Liver (tissue), 10 donors: ENCODE measurements at places on chromosomes 3 and 15. TPM values are rescaled to one million over a fixed set of nuclear protein-coding genes. Genes with fewer than 3 reads are reported as not detected.

SMCO1 gene
- 0.05 TPM for total RNA-seq

CACNA1D gene
- total RNA-seq, result 3.8 TPM

SIDT1 gene
- 2.2 TPM for total RNA-seq

HTR3E gene
- not detected for total RNA-seq

MASP1 gene
- 83.4 TPM for total RNA-seq

RARB gene
- 3.3 TPM for total RNA-seq

DLG1 gene
- 31.3 TPM for total RNA-seq

CFAP100 gene
- total RNA-seq, result not detected

FETUB gene
- total RNA-seq, result 10.8 TPM

CHRM5 gene
- total RNA-seq, result not detected

IL5RA gene
- total RNA-seq, result 0.56 TPM

GRCh38 chr3:126911162-126912026 lies 71.5 kb upstream of the PLXNA1 start:
- DNase-seq, result no peak

DNA sequence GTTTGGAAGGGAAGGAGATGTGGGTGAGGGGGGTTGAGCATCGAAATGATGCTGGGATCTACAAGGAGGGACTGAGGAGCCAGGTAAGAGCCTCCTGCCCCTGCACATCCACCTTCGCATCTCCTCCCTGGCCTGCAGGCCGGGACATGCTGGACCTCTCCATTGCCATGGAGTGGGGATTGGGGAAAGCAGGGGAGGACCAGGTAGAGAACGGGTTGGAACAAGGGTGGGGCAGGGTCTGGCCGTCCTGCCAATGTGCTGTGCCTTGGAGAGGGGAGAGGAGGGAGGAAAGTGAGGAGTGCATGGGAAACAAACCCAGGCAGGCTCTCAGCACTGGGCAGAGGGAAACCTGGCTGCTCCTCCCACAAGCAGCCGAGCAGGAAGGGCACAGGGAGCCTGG lies 10.6 kb downstream of the PLA2G4B start:
- DNase-seq, result no peak

GRCh38 chr3:123449102-123449996 lies 459 bp upstream of the ADCY5 start:
- peak; percentile 40 for DNase-seq

- DNase-seq, result no peak
Measured at GRCh38 chr3:99850608-99851007, 32.9 kb downstream of the CMSS1 start.

GRCh38 chr15:63157891-63158431 lies 684 bp upstream of the RPS27L start:
- peak; percentile 58 for DNase-seq

DNA sequence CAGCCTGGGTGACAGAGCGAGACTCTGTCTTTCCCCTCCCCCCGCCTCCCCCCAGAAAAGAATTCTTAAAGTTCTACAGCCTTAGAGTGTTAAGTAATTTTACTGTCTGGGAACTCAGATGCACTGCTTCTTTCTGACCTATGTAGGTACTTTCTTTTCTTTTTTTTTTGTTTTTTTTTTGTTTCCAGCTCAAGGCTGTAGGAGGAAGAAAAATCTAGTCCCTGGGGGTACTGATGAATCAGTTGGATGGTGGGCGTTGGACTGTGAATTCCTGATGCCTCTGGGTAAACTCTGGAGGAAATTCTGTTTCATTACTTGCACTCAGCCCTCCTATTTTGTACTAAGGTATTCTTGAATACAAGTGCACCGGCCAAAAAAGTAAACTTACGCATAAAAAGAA lies 10.8 kb downstream of the GHRL start:
- no peak for DNase-seq

GRCh38 chr15:61122647-61123375 lies 106.3 kb downstream of the RORA start:
- no peak for DNase-seq

GRCh38 chr15:31016446-31016915 lies 25.1 kb upstream of the MTMR10 start:
- DNase-seq, result no peak

DNA sequence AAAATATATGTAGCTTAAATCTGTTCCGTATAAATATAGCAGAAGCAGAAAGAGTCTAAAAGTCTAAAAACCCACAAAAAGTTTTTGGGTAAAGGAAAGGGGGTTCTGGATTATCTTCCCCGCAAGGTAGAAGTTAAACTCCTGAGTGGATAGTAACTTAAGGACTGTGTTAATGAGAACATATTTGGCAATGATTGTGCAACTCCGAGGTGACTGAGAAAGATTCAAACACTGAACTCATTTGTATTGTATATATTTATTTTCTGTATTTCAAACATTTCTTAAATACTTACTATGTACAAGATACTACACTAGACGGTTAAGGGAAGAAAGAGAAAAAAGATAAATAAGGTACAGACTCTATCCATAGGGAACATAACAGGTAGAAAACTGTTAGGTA lies 72.7 kb upstream of the PPIB start:
- no peak for DNase-seq

GRCh38 chr3:107100573-107100972 lies 276.7 kb upstream of the CCDC54 start:
- DNase-seq, result no peak

DNA sequence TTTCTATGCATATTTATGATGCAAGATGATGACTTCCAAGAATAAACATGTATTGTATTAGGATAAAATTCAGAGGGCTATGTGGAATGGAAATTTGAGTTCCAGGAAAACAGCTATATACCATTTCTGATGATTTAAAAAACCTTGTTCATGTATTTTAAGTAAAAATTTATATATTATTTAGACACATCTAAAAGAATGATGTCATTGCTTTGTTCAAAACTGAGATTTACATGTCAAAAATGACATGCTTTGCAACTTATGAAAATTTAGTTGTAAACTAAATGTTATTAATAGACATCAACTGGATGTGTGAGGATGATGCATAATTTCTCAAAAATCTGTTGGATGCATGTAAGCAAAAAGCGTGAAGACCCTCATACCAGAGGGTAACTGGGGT lies 2.3 kb downstream of the STARD5 start:
- no peak for DNase-seq

DNA sequence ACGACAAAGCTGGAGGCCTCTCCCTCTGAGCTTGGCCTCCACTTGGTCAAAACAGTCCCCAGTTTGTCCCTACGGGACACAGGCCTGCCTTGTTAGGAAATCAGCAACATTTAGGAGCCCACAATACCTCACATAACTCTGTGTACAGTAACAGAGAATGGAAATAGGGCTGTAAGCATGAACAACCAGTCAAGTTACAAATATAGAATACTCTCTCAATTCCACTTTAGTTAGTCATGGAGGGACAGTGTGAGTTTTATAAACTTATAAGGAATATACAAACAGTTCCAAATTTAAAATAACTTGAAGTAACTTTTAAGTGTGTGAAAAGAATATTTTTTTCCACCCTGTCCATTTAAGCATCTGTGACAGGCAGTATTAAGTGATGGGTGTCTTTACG lies 129.4 kb downstream of the PGPEP1L start:
- no peak for DNase-seq

GRCh38 chr3:46187341-46187700 lies 20.8 kb downstream of the CCR1 start:
- DNase-seq, result no peak

- DNase-seq, result no peak
Measured at GRCh38 chr15:100002086-100002620, 268.9 kb upstream of the LYSMD4 start.

DNA sequence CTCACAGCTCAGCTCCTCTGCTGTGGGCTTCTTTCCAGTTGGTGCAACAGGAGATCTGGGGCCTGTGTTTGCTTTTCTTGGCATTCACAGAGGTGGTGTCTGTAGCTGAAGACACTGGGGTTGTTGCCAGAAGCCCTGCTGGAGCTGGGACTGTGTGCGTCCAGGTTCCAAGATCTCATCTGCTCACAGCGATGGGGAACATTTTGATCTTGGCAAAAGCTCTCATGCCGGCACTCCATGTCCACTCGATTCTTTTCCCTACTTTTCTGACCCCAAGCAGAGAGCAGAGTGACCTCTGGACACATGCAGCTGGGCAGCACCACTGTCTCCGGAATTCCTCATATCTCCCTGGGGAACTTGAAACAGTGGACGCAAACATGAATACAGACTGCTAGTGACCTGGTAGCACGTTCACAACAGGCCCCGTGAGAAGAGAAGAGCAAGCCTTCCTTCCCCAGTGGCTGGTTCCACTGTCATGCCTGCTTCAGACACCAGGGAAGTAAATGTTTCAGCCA lies 36.1 kb upstream of the MECOM start:
- DNase-seq, result no peak

GRCh38 chr3:159265705-159266104 lies 463.9 kb downstream of the MFSD1 start:
- DNase-seq, result no peak

DNA sequence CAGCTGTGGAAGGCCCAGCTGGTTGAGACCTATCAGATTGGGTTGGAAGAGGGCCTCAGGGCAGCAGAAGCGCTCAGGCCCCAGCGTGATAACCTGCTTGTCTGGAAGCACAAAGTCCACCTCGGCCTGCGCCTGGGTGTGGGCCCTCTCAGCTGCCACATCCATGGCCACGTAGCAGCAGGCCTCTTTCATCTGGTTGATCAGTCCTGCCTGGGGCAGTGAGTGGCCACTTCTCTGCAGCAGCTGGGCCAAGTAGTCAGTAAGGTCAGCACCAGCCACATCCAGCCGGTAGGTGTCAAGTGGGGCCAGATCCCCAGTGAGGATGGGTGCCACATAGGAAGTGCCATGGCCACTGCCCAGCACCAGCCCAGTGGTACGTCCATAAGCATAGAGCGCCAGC lies 3.9 kb upstream of the CAMKV start:
- no peak for DNase-seq

- DNase-seq, result no peak
Measured at GRCh38 chr15:84629033-84629432, 25.1 kb downstream of the WDR73 start.

DNA sequence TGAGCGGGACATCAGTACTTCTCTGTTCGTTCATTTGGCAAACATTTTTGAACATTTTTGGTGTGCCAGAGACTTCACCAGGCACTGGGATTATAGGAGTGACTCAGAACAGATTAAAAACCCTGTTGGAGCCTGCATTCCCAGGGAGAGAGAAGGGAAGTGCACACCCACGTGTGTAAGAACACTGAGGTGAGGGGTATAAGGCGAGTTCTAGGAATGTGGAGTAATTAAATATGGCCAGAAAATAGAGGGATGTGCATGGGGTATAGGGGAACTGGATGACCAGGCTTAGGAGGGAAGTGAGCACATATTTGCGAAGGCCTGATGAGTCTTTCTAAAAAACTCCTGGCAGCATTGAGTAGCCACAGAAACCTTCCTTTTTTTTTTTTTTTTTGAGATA lies 401.2 kb upstream of the C2CD4B start:
- DNase-seq, result no peak

DNA sequence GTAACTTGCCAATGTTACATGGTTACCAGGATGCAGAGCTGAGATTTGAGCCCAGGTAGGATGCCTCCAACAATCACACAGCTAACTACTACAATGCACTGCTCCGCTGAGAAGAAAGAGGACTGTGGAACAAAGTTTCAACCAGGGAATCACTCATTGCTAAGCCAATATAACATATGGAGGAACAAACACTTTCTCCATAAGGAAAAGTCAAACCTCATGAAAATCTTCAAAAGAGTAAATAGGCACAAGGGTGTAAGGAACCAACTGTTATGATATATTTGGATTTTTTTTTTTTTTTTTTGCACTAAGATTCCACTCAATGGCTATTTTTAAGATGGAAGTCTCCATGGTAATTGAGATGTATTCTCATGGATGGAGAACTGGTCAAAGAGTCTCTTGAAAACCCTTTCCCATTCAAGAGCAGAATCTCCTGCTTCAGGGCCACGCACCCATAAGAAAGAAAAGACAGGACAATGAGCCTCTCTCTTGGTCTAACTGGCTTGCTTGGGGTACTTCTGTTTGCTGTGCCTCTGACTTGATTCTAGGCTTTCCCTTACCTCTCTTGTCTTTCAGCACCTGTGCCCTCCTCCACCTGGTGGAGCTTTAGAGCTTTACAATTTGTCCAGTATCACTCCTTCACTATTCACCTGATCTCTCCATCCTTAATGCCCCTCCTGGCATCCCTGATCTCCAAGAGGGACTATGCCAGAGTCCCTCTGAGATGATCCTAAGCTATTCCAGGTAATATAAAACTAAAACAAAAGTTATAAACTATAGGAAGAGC lies 252.8 kb downstream of the NTRK3 start:
- no peak for DNase-seq

DNA sequence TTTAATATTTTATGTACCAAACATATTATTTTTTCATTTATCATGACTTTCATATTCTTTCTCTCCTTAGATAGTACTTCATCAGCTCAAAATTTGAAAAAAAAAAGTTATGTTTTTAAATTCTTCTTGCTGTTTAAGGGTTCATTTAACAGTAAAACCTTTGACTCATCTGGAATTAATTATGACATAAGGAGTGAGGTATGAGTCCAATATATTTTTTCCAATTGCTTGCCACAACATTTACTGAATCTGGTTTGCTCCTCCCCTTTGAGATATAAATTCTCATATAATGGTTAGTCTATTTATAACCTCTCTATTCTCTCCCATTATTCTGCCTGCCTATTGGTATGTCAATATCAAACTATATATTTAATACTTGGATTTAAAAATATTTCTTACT lies 387.8 kb downstream of the TUSC7 start:
- DNase-seq, result no peak

- no peak for DNase-seq
Measured at GRCh38 chr15:70033109-70033508, 64.6 kb downstream of the TLE3 start.

DNA sequence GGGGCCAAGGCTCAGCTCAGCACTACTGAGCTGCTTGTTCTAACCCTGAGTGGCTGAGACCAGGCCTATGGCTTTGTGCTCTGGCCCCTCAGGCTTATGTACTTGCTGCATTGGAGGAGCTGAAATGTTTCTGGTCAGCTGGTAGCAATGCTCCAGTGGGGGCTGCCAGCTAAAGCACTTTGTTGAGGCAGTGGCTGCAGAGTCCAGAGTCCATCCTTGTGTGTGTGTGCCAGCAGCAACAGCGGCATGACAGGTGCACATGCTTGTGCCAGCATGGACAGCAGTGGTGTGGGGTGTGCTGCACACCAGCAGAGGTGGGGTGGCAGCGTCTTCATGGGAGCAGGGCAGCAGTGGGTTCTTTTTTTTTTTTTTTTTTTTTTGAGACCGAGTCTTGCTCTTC lies 169.1 kb downstream of the VPS8 start:
- no peak for DNase-seq

GRCh38 chr15:39593071-39593655 lies 12.3 kb downstream of the THBS1 start:
- no peak for DNase-seq

- no peak for DNase-seq
Measured at GRCh38 chr3:185881926-185882325, 55.9 kb downstream of the TRA2B start.

DNA sequence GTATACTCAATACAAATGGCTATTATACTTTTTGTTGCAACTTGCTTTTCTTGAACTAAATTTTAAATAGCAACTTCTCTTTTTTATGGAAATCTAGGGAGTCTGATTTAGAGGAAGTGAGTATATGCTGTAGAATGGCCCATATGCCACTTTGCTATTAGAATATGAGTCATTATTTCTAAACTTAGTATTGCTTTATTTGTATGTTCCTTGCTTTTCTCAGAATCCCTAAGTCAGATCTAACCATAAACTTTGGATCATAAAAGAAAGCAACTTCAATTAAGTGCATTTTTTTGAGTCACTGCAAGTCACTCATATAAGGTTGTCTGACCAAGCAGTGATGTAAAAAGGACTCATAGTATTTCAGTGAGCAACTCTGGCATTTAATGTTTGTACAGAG lies 17.5 kb upstream of the SPTSSB start:
- DNase-seq, result no peak
